Activated CD4-positive, alpha-beta memory T cell treated with anti-CD3 and anti-CD28 coated beads, Interleukin-2, amount 10 ng/mL, durations not matched to agents 7 days and 5 days (primary cell): ENCODE measurements at places on chromosomes 11 and 22. TPM values are rescaled to one million over a fixed set of nuclear protein-coding genes. Genes with fewer than 3 reads are reported as not detected.

DNA sequence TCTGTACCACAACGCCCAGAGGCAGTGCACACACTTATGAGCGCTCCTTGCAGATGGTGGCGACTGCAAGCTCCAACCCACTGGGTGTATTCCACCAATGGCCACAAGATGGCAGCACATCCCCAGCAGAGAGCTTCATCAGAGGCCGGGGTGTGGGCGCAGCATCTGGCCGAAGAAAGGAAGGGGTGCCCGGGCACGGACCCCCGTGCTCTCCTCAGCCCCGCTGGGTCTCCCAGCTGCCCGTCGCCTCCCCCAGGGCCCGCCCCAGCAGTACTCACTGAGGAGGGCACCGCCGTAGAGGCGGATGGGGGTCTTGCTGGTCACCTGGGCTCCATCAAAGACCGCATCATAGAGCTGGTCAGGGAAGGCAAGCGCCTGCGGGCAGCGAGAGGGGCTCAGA is 14.2 kb downstream of the TP53I11 start:
- DNase-seq = peak; percentile 84
- no peaks in the 10 kb centered on the region for H3K36me3 ChIP-seq
- peaks cover 2% of the 10 kb centered on the region for H3K27me3 ChIP-seq
- no peak overlapping the region for H3K4me3 ChIP-seq
- no peak overlapping the region for H3K27ac ChIP-seq
- no peaks in the 10 kb centered on the region for H3K4me1 ChIP-seq

DNA sequence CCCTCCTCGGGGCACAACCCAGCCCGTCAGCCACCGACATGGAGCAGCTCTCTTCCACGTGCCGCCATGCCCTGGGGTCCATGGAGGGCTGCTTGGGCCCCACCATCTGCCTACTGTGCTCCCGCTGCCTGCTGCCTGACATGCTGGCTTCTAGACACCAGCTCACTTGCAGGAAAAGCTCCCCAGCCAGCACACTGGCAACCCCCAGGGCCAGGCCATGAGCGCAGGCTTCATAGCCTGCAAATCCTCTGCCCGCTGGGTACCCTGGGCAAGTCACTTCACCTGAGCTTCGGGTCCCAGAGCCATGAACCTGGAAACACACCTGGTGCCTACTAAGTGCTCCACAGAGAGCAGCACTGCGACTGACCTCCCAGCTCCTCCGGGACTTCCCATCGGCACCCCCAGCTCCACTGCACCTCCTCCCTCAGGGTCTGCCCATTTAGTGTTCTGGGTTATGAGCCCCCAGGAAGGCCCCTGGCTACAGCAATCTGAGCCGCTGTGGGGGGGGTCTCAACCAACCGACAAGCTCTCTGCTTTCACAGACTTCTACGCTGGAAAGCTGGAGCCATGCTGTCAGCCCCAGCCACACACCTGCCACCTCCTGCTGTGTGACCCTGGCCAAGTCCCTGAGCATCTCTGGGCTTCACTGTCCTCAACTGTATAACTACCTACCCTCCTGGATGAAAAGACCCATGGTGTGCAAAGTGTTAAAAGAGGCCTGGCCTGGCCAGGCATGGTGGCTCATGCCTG is 139.2 kb downstream of the CRYBB2 start:
- DNase-seq = no peak
- H3K4me1 ChIP-seq = peaks cover 2% of the 10 kb centered on the region
- no peaks in the 10 kb centered on the region for H3K27me3 ChIP-seq
- H3K4me3 ChIP-seq = no peak overlapping the region
- no peak overlapping the region for H3K27ac ChIP-seq
- H3K36me3 ChIP-seq = peaks cover 6% of the 10 kb centered on the region

- peaks cover 11% of the 10 kb centered on the region for H3K4me1 ChIP-seq
- H3K27ac ChIP-seq = peak overlapping the region; percentile 10
- peaks cover 17% of the 10 kb centered on the region for H3K36me3 ChIP-seq
- DNase-seq = peak; percentile 15
Measured at GRCh38 chr11:2293984-2294925, 7.5 kb downstream of the C11orf21 start.

OR2AT4 gene
- not detected for total RNA-seq

GRCh38 chr22:43090130-43090789 is 1.1 kb upstream of the TTLL1 start:
- H3K27me3 ChIP-seq = no peaks in the 10 kb centered on the region
- peak overlapping the region; percentile 62 for H3K27ac ChIP-seq
- peak; percentile 63 for DNase-seq
- peaks cover 27% of the 10 kb centered on the region for H3K4me1 ChIP-seq
- H3K36me3 ChIP-seq = peaks cover 10% of the 10 kb centered on the region
- H3K4me3 ChIP-seq = peak overlapping the region; percentile 55

DNA sequence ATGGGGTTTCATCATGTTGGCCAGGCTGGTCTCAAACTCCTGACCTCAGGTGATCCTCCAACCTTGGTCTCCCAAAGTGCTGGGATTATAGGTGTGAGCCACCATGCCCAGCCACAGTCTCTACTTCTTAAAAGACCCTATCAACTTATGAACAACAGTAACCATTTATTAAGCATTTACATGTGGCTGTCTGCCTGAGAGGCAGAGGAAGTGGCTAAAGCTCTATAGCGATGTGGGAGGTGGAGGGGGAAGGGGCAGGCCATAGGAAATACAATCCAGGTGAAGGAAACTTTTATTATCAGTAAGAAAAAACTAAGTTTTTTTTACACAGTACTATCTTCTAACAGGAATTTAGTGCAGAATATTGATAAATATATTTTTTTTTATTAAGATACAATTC is 87.8 kb upstream of the PHOX2A start:
- peaks cover 4% of the 10 kb centered on the region for H3K36me3 ChIP-seq
- no peak overlapping the region for H3K27ac ChIP-seq
- DNase-seq = no peak

BRD1 gene
- 55.4 TPM for total RNA-seq

- H3K36me3 ChIP-seq = no peaks in the 10 kb centered on the region
- H3K27me3 ChIP-seq = no peaks in the 10 kb centered on the region
- no peaks in the 10 kb centered on the region for H3K4me1 ChIP-seq
- no peak overlapping the region for H3K4me3 ChIP-seq
- DNase-seq = no peak
Measured at GRCh38 chr11:103980108-103980507, 56.3 kb upstream of the DDI1 start.

DNA sequence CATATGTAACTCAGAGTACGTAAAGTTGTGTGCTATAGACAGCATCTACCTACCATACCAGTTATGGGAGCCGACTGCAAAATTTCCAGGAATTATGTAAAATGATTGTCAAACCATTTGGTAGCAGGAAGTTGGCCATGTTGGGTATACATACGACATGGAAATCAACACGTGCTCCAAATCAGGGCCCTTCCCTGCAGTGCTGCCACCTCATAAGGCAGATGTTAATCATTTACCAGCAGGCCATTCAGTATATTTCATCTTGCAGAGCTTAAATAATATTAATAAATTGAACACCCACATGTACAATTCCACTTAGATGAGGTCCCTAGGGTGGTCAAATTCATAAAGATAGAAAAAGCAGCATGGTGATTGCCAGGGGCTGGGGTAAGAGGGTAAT is 9.8 kb downstream of the MS4A18 start:
- H3K27ac ChIP-seq = no peak overlapping the region
- H3K27me3 ChIP-seq = peaks cover 15% of the 10 kb centered on the region
- no peaks in the 10 kb centered on the region for H3K4me1 ChIP-seq
- DNase-seq = no peak
- H3K36me3 ChIP-seq = no peaks in the 10 kb centered on the region

GRCh38 chr11:64060861-64061444 is 25.2 kb downstream of the FLRT1 start:
- no peaks in the 10 kb centered on the region for H3K36me3 ChIP-seq
- no peak overlapping the region for H3K27ac ChIP-seq
- peak overlapping the region; percentile 60 for H3K4me3 ChIP-seq
- H3K4me1 ChIP-seq = peaks cover 7% of the 10 kb centered on the region

DNA sequence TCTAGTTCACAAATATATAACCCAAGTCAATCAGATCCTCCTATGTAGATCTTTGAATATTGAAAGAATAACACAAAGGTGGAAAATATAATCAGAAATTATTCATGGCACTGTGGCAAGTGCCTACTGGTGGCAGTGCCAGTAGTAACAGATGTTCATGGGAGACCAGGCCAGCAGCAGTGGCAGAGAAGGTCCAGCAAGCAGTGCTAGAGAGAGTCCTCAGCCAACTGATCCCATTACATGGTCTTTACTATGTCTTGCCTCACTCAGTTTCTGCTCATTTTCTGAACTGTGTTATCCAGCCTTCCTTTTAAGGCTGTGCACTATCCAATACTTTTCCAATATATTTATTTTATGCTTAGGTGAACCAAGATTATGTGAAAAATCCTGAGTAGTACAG is 124.9 kb downstream of the MRTFA start:
- no peak overlapping the region for H3K27ac ChIP-seq
- no peak for DNase-seq
- peaks cover 3% of the 10 kb centered on the region for H3K36me3 ChIP-seq
- H3K4me3 ChIP-seq = no peak overlapping the region

YAP1 gene
- 0.28 TPM for total RNA-seq

DNA sequence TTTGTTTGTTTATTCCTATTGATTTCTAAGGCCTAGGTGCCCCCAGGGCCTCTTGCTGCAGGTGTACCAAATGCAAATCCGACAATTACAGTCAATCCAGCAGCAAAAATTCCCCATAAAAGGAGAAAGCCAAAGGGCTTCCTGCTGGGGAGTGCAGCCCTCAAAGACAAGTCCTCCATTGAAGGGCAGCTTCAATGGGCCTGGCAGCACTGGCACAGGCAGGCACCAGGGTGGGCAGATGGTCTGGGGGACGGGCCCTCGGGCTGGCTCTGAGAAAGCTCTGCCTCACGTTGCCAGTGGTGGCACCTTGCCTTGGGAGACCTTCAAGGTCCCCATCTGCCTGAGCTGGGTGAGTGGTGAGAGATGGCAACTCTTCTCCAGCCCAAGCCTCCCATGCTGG is 128.0 kb downstream of the DSCAML1 start:
- no peak for DNase-seq
- no peaks in the 10 kb centered on the region for H3K36me3 ChIP-seq
- no peak overlapping the region for H3K27ac ChIP-seq
- no peak overlapping the region for H3K4me3 ChIP-seq
- H3K27me3 ChIP-seq = peaks cover 8% of the 10 kb centered on the region

GRCh38 chr11:43517518-43517917 is 158.8 kb downstream of the TTC17 start:
- H3K36me3 ChIP-seq = no peaks in the 10 kb centered on the region
- no peaks in the 10 kb centered on the region for H3K4me1 ChIP-seq
- no peak for DNase-seq
- H3K27me3 ChIP-seq = peaks cover under 1% of the 10 kb centered on the region
- H3K4me3 ChIP-seq = no peak overlapping the region

DNA sequence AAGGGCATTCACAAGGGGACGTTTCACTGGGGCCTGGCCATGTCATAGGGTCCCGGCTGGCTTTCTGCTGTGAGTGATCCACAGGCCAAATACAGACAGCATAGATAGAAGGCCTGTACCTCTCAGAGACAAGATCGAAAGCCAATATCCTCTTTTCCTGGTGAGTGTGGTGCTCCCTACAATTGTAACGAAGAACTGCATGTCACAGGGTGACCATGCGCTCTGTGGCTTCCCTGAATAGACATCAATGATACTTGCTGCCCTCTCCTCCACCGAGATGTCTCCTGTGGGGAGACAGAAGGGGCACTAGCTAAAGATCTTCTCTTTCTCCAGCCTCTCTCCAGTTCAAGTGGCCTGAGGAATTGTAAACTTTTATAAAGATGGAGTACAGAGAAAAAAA is 226.1 kb upstream of the POU2AF2 start:
- H3K36me3 ChIP-seq = no peaks in the 10 kb centered on the region
- no peaks in the 10 kb centered on the region for H3K4me1 ChIP-seq
- no peak for DNase-seq
- H3K27ac ChIP-seq = no peak overlapping the region
- no peak overlapping the region for H3K4me3 ChIP-seq
- peaks cover 2% of the 10 kb centered on the region for H3K27me3 ChIP-seq

TRPT1 gene
- total RNA-seq = 34.7 TPM

GRCh38 chr11:46333394-46333947 is 13.8 kb upstream of the DGKZ start:
- no peak for DNase-seq
- H3K4me1 ChIP-seq = peaks cover 37% of the 10 kb centered on the region
- peaks cover 54% of the 10 kb centered on the region for H3K27me3 ChIP-seq
- no peaks in the 10 kb centered on the region for H3K36me3 ChIP-seq
- no peak overlapping the region for H3K4me3 ChIP-seq
- no peak overlapping the region for H3K27ac ChIP-seq

GRCh38 chr11:65474864-65475263 is 24.0 kb upstream of the MALAT1 start:
- peak overlapping the region; percentile 58 for H3K27ac ChIP-seq
- no peaks in the 10 kb centered on the region for H3K27me3 ChIP-seq
- H3K36me3 ChIP-seq = peaks cover 10% of the 10 kb centered on the region

DNA sequence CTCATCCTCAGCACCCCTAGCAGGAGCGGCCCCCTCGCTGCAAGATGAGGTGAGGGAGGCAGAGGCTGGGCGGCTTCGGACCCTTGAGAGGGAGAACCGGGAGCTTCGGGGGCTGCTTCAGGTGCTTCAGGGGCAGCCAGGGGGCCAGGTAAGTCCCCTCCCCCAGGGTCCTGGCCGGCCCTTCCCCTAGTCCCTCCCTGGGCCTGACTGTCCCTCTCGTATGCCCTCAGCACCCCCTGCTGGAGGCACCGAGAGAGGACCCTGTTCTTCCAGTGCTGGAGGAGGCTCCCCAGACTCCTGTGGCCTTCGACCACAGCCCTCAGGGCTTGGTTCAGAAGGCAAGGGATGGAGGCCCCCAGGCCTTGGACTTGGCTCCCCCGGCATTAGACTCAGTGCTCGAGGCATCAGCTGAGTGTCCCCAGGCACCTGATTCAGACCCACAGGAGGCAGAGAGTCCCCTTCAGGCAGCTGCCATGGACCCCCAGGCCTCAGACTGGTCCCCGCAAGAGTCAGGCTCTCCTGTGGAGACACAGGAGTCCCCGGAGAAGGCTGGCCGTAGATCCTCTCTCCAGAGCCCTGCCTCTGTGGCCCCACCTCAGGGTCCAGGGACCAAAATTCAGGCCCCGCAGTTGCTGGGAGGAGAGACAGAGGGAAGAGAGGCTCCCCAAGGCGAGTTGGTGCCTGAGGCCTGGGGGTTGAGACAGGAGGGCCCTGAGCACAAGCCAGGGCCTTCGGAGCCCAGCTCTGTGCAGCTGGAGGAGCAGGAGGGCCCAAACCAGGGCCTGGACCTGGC is 4.0 kb downstream of the CCDC88B start:
- DNase-seq = peak; percentile 33
- H3K4me1 ChIP-seq = peaks cover 48% of the 10 kb centered on the region
- H3K27ac ChIP-seq = no peak overlapping the region

- H3K27me3 ChIP-seq = peaks cover 13% of the 10 kb centered on the region
- no peak overlapping the region for H3K4me3 ChIP-seq
- H3K4me1 ChIP-seq = no peaks in the 10 kb centered on the region
- DNase-seq = no peak
- no peaks in the 10 kb centered on the region for H3K36me3 ChIP-seq
Measured at GRCh38 chr11:11025087-11025486, 167.2 kb upstream of the ZBED5 start.

- peaks cover 49% of the 10 kb centered on the region for H3K36me3 ChIP-seq
Measured at GRCh38 chr11:128741916-128742315, 48.0 kb downstream of the FLI1 start.
